ENCODE measurements at places on chromosomes 12 and 14. TPM values are rescaled to one million over a fixed set of nuclear protein-coding genes. Genes with fewer than 3 reads are reported as not detected.

KRT6C gene
- not detected for total RNA-seq

- no peaks in the 10 kb centered on the region for H3K4me1 ChIP-seq
- no peaks in the 10 kb centered on the region for H3K36me3 ChIP-seq
- no peak for DNase-seq
- H3K27me3 ChIP-seq: no peaks in the 10 kb centered on the region
- no peak overlapping the region for H3K27ac ChIP-seq
- no peak overlapping the region for H3K4me3 ChIP-seq
Observed at GRCh38 chr14:40368314-40368713, 936.1 kb upstream of the FBXO33 start.

DNA sequence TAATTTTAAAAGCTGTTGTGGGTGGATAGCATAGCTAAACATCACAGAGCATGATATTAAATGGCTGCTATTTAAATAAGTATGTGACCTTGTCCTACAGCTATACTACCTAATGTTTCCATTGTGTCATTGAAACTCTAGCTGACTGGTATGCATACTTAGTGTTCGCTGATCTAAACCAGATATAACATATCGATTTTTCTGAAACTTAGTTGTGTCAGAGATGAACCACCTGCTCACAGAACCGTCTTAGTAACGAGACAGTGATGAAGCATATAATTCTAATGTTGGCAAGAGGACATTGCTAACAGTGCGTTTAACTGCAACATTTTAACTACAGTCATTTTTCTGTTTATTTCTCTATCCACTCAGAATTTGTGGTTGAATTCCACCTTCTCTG, 36.1 kb upstream of the NUAK1 start:
- no peak overlapping the region for H3K27ac ChIP-seq
- peaks cover 8% of the 10 kb centered on the region for H3K27me3 ChIP-seq
- H3K36me3 ChIP-seq: no peaks in the 10 kb centered on the region
- no peak overlapping the region for H3K4me3 ChIP-seq
- H3K4me1 ChIP-seq: peaks cover 8% of the 10 kb centered on the region

- H3K36me3 ChIP-seq: no peaks in the 10 kb centered on the region
- DNase-seq: no peak
- H3K27me3 ChIP-seq: peaks cover 18% of the 10 kb centered on the region
Observed at GRCh38 chr14:101008631-101009336, 105.3 kb upstream of the RTL1 start.

HOXC12 gene
- not detected for total RNA-seq

GRCh38 chr14:100202712-100203111, 36.2 kb upstream of the YY1 start:
- H3K27me3 ChIP-seq: no peaks in the 10 kb centered on the region
- DNase-seq: no peak

Measured in activated T-cell treated with anti-CD3 and anti-CD28 coated beads, Interleukin-2, amount 50 U/mL, for 72 hours (primary cell).